ENCODE measurements at places on chromosomes 7 and 10.

- no peak for DNase-seq
Observed at GRCh38 chr10:97977673-97978072, 52.7 kb downstream of the CRTAC1 start.

GRCh38 chr7:148584154-148584827, 6.3 kb upstream of the C7orf33 start:
- no peak for DNase-seq

DNA sequence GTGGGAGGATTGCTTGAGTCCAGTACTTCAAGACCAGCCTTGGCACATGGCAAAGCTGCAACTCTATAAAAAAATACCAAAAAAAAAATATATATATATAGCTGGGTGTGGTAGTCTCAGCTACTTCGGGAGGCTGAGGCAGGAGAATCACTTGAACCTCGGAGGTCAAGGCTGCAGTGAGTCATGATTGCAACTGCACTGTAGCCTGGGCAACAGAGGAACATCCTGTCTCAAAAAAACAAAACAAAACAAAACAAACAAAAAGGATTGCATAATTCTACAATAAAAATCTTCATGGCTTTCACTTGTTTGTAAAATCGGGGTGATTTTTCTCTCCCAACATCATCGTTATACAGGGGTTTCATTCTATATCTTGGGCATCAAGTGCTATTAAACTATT, 35.1 kb downstream of the GUSB start:
- no peak for DNase-seq

DNA sequence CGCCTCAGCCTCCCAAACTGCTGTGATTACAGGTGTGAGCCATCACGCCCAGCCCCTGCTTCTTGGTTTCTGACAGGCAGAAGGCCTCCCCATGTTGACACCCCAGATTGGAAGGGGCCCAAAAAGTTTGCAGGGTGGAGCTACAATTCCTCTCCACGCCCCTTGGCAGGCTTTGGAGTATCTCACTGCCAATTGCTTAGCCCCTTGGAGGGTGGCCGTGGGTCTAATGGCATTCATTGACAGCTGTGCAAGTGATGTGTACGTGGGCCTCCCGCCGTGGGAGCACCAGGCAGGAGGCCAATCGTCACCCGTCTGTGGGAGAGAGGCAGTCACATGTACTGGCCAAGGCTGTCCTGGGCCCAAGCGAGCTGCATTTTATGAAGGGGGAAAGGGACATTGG, 73.7 kb upstream of the PPIF start:
- DNase-seq: no peak

DNA sequence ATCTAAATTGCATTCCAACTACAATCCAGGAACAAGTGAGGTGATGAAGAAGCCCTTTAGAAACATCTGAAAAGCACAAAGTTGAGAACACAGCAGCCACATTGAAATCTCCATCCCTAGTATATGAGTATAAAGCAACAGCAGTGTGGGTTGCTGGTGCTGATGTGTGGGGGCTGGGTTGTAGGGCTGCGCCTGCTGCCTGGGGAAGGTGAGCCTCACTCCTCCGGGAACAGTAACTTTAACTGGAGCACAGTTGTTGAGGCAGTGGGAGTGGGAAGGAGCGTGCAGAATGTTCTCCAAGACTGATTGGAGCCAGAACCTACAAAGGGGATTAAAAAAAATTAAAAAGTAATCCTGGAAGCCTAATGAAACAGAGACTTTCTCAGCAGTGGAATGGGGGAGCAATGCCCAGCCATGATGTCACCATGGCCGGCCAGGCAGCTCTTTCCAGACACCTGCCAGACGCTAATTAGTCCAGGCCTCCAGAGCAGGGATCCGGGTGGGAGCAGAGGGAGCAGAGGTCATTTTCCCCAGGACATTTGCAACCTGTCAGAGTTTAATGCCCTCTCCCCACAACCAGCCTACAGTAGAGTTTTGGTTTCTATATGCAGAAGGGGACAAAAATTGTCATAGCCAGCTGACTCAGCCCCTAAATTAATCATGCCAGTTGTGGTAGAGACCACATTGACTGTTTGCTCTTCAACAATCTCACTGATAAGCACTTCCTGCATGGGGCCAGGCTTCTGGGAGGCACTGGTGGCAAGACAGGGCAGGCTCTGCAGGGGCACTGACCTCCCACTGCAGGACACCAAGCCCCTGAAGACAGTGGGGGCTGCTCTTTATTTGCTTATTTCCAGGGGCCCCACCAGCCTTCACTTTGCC, 133.0 kb upstream of the ZNF32 start:
- no peak for DNase-seq

GRCh38 chr10:13928451-13928850, 341.7 kb downstream of the PRPF18 start:
- DNase-seq: no peak

- no peak for DNase-seq
Observed at GRCh38 chr10:114026189-114027040, 17.3 kb upstream of the ADRB1 start.

DNA sequence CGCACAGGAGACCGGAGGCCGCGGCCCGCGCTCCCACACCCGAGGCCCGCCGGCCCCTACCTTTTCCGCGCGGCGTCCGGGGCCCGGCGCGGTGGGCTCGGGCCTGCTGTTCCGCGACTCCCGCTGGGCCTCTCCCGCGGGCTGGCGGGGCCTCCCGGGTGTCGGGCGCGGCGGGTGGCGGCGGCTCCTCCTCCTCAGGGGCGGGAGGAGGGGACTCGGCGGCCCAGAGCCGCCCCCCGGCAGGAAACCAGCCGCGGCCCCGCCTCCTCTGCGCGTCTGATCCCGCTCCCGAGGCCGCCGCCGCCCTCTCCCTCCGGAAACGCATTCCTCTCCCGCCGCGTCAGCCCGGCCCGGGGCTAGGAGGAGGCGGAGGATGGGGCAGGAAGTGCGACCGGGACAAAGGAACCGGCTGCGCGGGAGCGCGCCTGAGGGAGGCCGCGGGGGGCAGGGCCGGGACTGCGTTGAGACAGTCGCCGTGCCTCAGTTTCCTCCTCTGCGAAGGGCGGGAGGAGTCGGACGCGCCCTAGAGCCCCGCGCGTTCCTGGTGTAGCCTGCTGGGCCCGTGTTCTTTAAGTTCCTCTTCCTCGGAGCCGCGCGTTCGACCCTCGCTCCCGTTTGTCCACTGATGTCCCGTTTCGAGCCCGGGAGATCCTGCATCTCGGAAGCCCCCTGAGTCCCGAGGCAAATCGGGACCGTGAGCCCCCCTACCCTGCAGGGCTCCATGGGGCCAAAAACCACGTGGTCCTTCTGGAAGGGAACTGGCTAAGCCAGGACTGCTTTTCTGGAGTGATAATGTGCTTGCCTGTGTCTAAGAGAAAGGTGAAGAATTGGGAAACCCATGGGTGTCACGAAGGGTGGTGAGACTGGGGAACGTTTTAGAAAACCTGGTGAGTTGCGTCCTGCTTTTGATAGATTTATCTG, at the start of gene ITGB1:
TSS of gene ITGB1 (minus strand) at position 146 of the 921 bp plus-strand sequence. CDS start 22,672 bp downstream, outside the sequence.
- DNase-seq: peak; percentile 95

DNA sequence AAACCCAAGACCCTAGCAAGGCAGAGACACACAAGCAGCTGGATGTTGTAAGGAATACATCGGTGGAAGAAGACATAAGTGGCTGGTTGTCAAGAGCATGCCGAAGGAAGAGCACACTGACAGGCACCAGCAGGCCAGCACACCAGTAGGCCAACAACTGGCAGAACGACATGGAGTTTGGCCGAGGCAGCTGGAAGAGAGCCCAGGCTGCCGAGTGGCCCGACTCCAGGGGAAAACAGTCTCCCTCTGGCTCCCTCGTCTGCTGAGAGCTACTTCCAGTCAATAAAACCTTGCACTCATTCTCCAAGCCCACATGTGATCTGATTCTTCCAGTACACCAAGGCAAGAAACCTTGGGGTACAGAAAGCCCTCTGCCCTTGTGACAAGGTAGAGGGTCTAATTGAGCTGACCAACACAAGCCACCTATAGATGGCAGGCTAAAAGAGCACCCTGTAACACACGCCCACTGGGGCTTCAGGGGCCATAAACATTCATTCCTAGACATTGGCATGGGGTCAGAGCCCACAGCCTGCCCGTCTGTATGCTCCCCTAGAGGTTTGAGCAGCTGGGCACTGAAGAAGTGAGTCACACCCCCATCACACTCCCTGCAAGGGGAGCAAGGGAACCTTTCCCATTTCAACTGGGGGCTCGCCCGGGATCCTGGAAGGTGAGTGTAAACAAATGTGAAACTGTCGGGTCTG, 14.7 kb upstream of the TNS3 start:
- no peak for DNase-seq

GRCh38 chr10:89992575-89992974, 291.2 kb downstream of the KIF20B start:
- no peak for DNase-seq

GRCh38 chr7:137846827-137847567, at the start of gene DGKI:
TSS of gene DGKI (minus strand) at chr7:137846974.
- no peak for DNase-seq

DNA sequence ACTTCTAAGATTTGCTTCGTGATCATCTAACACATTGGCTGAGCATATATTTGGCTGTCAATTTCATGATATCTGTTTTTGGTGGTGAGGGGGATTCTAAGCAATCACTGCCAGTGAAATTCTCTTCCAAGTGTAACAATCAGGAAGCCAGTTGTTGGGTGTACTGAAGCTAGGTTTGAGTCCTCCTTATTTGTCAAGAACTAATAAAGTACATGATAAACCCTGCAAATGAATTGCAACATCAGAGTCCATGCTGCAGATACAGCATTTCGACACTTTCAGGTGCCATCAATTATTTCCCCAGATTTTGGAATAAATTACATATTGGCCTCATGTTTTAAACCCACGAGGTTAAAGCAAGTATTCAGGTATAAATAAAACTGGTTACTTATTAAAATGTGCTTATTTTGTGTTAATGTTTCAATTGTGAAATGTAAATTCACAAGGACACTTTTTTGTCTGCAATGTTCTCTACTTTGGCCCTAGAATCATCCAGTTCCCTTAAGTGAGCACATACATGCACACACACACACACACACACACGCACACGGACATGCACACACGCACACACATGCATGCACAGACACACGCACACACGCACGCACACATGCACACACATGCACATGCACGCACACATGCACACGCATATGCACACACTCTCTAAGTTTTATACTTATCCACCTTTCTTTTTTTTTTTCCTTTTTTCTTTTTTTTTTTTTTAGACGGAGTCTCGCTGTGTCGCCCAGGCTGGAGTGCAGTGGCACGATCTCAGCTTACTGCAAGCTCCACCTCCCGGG, 510.2 kb upstream of the KLF6 start:
- DNase-seq: no peak

- no peak for DNase-seq
Observed at GRCh38 chr10:128049226-128050120, 76.8 kb downstream of the MKI67 start.

DNA sequence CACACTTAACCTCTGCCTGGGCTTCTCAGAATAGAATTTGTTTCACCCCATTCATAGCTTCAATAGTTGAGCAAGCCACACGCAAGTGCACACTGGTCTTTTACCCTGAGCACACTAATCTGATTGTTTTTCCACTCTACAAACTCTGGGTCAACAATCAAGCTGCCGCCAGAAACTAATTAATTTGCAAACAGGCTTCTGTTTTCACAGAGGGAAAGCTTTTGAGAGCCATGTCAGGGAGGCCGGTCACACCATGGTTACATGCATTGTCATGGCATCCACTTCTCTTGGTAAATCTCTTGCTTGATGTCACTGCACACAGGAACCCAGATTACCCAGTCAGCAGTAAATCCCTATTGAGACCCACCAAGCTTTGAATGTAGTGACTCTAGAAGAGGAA, 154.2 kb downstream of the SEMA3A start:
- no peak for DNase-seq

GRCh38 chr10:66927971-66928770, 2.3 kb downstream of the LRRTM3 start:
- DNase-seq: peak; percentile 5

DNA sequence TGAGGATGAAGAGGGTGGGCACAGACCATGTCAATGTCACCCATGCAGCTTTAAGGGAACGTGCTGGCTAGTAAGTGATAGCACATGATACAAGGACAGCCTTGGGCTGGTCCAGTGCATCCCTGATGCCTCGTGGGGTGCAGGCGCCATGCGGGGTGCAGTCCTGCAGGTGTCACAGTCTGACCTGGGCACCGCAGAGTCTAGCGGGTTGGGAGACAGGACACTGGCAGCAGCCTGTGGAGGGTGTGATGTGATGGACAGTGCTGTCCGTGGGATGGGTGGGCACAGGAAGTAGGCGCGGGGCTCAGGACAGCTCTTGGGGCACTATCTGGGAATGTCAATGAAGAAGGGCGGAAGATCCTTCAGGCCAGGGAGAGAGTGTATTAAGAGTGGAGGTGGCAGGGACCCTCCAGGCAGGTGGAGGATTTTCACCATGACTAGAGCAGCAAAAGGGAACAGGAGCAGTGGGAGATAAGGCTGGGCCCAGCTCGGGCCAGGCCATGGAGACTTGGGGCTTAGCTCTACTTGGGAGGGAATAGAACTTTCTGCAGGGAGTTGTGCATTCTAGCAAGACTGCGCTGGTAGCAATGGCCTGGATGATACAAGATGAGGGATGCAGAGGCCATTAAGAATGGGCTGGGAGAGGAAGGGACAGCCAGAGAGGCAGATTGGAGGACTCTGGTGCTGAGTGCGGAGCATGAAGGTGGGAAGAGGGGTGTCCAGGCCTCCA, 122.5 kb downstream of the PTPN20 start:
- no peak for DNase-seq

DNA sequence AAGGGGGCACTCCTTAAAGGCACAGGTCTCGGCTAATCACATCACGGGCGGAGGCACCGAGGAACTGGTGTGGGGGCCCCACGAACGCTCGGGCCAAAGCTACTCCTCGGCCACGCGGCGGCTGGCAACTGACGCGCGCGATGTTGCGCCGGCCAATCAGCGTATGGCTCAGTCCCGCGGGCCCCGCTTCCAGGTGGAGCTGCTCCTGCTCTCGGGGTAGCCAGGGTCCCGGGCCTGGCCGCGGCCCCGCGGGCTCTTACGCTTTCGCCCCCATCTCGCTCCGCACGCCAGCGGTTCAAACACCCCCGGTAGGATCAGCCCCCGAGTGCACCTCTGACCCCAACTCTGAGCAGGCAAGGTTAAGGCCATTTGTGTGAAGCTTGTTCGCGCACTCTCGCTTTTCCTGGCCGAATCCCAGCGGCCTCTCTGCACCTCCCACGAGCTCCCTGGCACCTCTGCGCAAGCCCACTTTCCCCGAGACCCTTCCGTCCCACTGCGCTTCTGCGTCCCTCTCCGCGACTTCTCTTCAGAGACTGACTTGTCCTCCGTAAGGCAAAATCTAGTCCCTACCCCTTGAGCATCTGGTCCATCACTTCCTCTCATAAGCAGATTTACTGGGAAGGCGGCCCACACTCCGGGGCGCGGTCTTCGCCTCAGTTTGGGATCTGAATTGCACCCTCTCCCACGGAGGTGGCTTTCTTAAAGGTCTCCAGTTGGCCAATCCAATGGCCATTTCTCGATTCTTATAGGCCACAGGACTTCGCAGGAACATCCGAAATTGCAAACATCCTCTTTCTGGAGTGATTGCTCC, 200.9 kb upstream of the TBX20 start:
- DNase-seq: peak; percentile 36

GRCh38 chr7:90698616-90699015, 102.5 kb downstream of the CDK14 start:
- DNase-seq: no peak

GRCh38 chr7:91465595-91466061, 201.4 kb downstream of the FZD1 start:
- no peak for DNase-seq

- DNase-seq: no peak
Observed at GRCh38 chr7:84565345-84566074, 370.9 kb upstream of the SEMA3A start.

- no peak for DNase-seq
Observed at GRCh38 chr7:137462847-137463246, 119.3 kb upstream of the PTN start.
